RWPE1 (cell line): ENCODE measurements at places on chromosomes 1 and 21.

GRCh38 chr1:241306125-241306790, 50.7 kb downstream of the RGS7 start:
- DNase-seq: no peak

- DNase-seq: no peak
Measured at GRCh38 chr1:214076708-214077065, 88.9 kb downstream of the PROX1 start.

- DNase-seq: no peak
Measured at GRCh38 chr1:67955591-67955990, 94.8 kb downstream of the DIRAS3 start.

DNA sequence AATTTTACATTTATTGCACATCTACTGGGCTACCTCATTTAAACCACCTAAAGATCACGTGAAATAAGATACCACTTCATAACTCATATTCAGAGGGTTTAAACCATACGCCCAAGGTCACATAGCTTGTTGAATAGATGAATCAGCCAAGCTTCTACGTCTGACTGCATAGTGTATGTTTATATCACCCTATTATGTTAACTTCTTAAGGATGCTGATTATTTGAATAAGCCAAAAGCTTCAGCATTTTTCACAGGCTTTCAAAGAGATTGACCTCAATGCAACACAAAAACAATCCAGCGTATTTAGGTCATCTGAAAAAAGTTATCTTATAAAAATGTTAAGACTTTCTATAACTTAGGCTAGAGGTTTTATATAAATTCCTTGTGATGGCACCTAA, 373.8 kb downstream of the TGFB2 start:
- DNase-seq: no peak

DNA sequence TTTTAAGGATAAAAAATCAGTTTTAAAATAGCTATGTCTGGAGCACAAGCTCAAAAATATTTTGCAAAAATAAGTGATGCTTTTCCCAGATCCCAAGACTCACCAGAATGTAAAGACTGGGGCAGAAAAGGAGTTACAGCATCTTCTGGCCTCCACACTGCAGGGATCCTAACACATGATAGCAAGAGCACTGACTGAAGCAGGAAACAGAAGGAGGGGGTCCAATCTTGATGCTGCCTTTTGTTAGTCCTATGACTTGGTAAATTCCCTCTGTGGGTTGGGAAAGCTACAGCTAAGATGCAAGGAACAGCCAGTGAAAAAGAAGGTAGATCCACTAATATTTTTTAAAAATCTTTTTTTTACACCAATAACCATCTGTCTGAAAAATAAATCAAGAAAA, 54.2 kb upstream of the TNR start:
- no peak for DNase-seq

DNA sequence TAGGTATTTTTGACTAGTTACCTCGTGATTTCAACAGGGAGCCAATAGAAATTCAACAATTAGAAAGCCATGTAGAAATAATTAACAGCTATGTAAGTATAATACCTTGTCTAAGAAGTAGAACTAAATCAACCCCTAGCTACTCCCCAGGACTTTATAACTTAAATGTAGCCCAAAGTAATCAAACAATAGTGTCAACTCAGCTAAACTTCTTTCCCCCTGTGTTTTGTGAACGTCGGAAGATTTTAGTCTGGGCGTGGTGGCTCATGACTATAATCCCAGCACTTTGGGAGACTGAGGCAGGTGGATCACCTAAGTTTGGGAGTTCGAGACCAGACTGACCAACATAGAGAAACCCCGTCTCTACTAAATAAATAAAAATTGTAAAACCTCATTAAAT, 579.9 kb upstream of the NCAM2 start:
- DNase-seq: no peak

DNA sequence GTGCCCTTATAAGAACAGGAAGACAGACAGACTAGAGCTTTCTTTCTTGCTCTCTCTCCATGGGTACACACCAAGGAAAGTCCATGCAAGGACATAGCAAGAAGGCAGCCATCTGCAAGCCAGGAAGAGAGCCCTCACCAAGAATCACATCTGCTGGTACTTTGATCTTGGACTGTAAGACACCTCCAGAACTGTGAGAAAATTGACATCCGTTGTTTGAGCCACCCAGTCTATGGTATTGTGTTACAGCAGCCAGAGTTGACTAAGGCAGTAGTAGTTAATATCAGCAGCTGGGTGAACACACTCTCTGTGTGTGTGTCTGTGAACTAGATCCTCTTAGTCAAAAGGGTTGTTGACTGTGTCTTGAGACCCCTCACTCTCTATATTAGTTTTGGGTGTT, 53.8 kb upstream of the PPP2R5A start:
- DNase-seq: no peak

DNA sequence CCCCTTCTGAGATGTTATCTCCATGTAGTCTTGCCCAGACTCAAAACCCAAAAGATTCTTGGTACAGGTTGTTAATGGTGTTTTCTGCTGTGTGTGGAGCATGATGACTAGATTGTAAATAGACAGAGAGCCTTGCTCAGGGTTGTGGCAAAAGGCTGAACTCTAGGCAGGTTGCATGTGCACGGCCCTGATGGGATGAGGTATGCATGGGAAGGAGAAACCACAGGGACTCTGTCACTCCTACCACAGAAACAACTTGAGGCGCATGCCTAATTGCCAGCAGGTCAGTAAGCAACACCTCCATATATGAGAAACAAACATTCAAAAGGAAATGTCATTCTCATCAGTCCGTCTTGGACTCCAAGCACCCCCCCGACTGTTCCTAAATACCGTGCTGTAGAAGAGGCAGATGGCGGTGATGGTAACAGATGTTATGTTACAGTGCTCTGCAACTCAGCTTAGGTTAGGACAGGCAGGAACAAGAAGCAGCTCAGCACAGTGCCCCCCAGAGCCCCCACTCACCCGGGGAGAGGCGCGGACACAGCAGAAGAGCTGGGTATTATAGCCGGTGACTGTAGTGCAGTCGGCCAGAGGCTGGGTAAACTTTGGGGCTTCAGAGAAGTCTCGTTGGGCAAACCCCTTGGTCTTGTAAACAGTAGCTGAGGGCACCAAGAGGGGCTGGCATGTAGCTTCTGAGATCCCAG, 10.9 kb downstream of the MYBPHL start:
- DNase-seq: no peak

DNA sequence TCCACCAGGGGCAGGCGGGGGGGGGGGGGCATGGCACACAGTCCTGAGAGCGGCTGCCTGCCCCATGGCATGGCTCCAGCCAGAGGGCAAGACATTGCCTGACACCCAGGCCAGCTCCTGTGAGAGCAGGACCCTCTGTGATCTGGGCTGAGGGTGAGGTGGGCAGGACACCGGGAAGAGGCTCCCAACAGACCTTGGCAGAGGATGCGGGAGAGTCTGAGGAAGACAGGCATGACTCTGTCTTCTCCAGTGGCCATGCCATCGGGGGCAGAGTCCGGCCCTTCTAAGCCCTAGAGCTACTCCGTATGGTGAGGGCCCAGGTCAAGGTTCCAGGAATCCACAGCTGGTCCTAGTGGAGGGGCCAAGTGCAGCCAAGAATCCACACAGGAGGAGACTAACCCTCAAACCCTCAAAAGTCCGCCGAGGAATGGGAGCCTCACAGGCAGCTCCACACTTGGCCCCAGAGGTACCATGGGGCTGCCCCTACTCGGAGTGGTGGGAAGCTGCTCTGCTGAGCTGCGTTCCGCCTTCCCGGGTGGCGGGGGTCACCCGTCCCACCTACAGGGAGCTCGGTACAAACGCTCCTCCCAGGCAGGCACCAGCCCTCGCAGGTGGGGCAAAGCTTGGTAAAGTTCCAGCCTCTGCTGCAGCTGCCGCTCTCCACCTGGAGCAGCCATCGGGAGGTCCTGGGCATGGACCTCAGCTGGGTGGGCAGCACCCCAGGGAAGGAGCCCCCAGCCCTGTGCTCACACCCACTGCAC, 6.5 kb downstream of the ACTRT2 start:
- DNase-seq: no peak

GRCh38 chr1:156773607-156774006, 6.3 kb downstream of the PRCC start:
- DNase-seq: no peak

GRCh38 chr1:203116091-203116820, 11.3 kb upstream of the ADORA1 start:
- no peak for DNase-seq

GRCh38 chr1:214966346-214966745, 116.2 kb upstream of the KCNK2 start:
- no peak for DNase-seq

DNA sequence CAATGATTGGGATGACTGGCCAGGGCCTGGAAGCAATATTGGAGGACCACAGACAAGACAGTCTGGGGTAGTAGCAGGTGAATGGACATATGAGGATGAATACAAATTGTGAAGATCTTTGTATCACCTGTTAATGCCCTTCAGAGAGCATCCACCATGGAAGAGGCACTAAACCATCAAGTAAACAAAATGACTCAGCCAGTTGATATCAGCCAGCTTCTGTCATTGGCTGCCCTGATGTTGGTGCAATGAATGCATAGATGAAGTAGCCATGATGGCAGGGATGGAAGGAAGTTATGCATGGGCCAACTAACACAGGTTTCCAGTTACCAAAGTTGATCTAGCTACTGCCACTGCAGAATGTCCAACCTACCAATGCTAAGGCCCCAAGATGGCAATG, 16.1 kb upstream of the ERI3 start:
- no peak for DNase-seq

DNA sequence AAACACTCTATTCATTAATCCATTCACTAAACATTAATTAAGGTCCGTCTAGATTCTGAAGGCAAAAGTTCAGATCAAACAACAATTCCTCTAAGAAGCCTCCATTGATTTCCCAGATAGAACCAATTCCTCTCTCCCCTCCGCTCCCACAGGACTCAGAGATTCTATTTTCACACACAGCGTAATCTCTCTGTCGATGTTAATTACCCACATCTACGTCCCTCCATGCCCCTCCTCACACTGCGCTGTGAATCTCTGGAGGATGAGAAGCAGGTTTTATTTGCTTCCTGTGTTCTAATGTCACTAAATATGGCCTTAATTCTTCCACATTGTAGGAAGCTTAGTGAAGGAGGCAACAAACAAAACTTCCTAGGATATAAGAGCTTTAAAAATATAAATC, 306.7 kb downstream of the DSCAM start:
- DNase-seq: no peak

DNA sequence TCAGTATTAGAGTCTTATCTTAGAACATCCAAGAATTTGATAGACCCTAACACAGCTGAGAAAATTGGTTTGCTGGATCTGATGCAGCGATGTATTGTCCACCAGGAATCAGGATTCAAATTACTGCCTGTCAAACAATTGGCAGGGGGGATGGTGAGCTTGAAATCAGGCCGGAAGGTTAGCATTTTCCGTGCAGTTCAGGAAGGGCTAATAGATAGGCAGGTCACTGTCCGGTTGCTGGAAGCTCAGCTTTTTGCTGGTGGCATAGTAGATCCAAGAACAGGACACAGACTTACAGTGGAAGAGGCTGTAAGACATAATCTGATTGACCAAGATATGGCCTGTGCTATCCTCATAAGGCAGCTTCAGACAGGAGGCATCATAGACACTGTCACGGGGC, 127.2 kb downstream of the MACF1 start:
- DNase-seq: no peak

DNA sequence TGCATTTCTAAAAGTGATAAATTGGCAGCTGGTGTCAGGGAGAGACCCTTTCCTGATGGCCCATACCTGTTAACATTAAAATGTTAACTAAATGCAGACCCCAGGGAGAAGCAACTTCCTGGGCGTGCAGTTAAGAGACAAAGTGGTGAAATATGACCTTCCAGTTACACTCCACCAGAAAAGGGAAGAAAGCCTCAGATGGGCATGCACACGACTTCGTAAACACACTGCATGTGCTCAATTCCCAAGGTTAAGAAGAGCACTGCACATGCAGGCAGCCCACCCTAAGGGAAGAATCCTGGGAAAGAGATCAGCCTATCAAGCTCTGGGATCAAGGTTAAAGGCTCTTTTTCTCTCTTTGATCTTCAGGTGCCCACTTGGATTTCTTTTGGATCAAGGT, 9.7 kb upstream of the GBP6 start:
- no peak for DNase-seq

DNA sequence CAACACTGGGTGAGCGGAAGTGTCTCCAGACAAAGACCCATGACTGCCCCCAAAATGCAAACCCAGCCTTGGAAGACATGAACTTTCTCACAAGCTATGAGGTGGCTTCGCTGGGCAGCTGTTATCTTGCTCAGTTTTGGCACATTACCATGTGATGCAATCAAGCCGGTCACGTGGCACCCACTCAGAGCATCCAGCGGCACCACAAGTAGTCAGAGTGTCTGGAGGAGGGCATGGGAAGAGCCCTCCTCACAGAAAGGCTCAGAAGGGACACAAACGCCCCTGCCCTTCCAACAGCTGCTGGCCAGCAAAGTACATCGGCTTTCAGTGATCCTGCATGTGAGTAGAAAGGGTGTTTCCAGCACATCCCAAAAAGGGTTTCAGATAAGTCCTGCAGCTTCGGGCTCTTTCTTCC, 145.5 kb upstream of the IRF2BP2 start:
- no peak for DNase-seq

- DNase-seq: no peak
Measured at GRCh38 chr1:110696818-110697217, 22.1 kb upstream of the KCNA3 start.

DNA sequence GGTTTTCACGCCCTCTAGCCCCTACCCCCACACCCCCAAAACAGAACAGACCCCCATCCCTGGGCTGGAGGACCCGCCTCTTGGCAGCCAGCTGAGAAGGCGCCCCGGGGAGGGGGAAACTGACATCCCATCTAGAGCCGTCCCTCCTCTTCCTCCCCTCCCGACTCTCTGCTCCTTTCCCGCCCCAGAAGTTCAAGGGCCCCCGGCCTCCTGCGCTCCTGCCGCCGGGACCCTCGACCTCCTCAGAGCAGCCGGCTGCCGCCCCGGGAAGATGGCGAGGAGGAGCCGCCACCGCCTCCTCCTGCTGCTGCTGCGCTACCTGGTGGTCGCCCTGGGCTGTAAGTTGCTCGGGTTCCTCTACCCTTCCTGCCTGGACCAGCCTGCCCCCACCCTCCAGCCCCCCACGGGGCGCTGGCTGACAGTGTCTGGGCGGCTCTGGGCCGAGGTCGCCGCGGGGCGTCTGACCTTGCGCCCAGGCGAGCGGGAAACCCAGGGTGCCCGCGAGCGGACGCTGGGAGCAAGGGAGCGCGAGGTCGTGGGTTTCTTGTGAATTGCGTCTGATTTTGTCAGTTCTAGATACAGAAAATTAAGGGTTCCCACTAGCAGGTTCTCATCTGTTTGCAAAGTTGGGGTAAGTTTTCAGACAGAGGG, 618 bp downstream of the JAM2 start:
- DNase-seq: no peak
